ENCODE measurements at places on chromosomes 2 and 18.

DNA sequence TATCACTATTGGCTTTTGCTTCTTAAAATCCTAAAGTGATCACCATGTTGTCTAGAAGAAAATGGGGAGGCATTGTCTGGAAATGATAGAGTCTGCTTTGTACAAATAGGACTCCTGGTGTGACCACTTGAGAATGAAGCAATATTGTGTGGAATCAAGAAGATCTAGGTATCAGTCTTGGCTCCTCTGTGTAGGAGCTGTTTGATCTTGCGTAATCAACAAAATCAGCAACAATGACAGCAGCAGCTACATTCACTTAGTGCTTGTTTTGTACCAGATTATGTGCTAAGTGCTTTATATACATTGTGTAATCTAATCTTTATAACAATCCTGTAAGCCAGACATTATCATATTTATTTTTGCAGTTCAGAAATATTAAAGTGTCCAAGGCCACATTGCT, 17.8 kb downstream of the NCOA1 start:
- DNase-seq = no peak

GRCh38 chr18:22318745-22319407, 98.8 kb downstream of the CTAGE1 start:
- no peak for DNase-seq

DNA sequence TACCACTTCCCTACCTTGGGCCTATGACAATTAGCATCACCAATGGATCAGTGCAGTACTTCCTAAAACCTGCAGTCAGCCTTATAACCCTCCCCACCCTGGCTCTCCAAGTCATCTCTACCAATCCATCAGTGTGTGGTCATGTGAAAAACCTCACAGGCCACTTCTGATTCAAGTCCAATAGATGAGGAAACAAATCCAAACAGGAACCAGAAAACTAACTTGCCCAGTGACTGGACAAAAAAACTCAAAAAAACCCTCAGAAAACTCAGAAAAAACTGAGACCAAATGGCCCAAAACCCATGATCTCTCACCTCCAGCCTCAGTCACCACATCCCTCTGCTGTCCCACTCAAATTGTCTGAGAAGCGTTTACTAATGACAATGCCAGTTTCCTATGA, 43.3 kb downstream of the TGFA start:
- DNase-seq = no peak

- DNase-seq = no peak
These were observed 42.7 kb downstream of the ZFP36L2 start for GRCh38 chr2:43183743-43184142.

DNA sequence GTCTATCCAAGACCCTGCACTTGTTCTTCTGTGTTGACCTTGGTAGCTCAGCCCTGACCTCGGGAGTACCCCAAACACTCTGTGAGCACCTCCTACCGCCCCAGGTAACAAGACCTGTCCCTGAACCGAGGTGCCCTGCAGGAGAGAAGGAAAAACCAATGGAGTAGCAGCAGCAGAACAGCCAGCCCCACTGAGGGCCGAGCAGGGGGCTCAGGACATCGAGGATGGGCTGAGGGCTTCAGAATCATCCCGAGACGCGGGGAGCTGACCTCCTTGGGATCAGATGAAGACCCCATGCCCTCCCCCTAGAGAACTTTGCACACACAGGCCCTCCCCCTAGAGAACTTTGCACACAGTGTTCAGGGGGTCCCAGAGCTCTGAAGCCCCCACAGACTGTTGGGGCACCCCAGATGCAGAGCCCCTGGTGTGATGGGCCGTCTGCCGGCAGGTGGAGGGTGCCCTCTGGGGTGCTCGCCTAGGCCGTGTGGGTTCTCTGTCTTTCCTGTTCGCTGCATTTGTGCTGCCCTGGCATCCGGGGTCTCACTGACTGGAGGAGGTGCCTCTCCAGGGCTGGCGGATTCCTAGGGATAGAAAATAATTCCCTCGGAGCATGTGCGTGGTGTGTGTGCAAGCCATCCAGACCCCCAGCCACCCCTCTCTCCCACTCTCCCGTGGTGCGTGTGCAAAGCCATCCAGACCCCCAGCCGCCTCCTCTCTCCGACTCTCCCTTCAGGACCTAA, 189.1 kb downstream of the TWIST2 start:
- DNase-seq = no peak

GRCh38 chr2:102141011-102141943, 1.3 kb upstream of the IL1R1 start:
- no peak for DNase-seq

DNA sequence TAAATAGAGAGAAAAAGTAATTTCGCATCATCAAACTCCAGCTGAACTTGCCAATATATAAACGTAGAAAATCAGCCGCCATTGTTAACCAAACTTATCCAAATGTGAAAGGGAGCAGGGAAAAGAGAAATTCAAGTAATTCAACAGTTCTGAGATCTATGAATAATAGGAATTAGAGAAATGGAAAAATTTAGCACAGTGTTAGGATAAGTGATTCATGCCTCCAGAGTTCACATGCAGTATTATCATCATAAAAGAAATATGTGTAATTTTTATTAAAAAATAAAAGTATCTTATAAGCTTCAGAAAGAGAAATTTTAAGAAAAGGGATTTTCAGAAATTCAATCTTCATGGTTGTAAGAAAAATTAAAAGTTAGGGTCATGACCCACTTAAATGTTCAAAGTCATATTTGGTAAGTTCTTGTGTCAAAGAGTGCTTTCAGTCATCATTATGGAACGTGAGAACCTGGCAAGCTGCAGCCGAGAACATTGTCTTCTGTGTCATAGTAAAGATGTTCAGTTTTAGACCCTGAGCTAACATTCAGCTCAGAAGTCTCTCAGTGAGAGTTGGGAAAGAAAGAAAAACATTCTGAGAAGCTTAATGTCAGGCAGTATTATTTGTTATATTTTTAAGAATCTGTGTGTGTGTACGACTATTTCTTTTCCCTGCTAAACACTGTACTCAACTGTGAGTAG, 414.3 kb upstream of the RGPD4 start:
- no peak for DNase-seq

- no peak for DNase-seq
These were observed 91.2 kb downstream of the LIPG start for GRCh38 chr18:49652881-49653724.

DNA sequence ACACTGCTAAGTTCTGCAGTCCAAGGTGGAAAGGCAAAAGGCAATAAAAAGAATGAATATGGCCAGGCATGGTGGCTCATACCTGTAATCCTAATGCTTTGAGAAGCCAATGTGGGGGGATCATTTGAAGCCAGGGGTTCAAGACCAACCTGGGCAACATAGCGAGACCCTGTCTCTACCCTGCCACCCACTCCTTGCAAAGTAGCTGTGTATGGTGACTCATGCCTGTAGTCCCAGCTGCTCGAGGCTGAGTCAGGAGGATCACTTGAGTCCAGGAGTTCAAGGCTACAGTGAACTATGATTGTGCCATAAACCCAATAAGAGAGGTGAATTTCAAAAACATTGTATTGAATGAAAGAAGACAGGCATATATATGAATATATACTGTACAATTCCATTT, 2.4 kb downstream of the MYL12B start:
- no peak for DNase-seq

DNA sequence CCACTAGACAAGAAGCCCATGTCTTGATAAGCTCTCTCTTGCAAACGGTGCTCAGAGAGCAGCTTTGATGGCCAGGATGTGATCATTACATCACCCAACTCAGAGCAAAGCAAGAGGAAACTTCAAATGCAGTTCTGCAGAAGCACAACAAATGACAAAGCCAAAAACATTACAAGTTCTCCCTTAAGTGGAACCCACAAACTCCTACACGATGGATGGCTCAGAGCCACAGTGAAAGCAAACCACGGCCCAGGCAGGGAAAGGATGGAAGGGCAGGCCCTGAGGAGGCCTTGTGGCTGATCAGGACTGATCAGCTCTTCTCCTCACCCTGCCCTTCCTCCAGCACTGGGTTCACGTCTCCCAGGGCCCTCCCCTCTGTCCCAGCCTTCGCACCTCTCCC, 326.4 kb downstream of the EIPR1 start:
- no peak for DNase-seq

GRCh38 chr2:106053116-106053515, 141.0 kb downstream of the UXS1 start:
- no peak for DNase-seq

DNA sequence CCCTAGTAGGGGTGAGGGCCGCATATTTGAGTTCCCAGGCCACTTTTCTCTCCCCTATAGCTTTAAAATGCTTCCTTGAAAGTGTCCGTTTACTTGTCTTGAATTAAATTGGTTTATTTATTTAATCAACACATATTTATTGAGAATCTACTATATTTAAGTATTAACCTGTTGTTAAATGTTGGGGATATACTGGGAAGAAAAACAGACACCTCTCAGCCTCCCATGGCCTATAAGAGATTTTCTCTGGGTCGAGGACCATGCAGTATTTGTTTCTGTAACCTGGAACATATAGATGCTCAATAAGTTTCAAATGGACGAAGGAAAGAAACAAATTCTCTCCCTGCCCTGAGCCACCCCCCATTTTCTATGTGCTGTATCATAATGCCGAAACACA, 98.6 kb downstream of the INSIG2 start:
- DNase-seq = no peak

GRCh38 chr2:69376403-69376802, 10.6 kb downstream of the GFPT1 start:
- no peak for DNase-seq

DNA sequence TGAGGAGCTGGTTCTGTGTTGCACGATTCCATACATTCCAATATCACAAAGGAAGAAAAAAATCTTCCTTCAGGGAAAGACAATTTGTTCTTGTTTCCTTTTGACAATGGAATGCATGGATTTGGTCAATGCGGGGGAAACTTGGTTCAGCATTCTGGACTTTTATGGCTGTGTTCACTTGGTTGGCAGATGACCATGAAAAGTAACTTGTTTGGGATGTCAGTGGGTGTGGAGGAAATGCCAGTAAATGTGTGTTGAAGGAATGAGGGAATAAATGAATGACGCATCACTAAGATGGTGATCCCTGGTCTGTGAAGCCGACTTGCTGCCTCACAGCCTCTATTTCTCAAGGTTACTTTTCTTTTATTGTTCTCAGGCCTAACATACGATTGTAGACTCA, 53.7 kb downstream of the THUMPD2 start:
- DNase-seq = no peak

DNA sequence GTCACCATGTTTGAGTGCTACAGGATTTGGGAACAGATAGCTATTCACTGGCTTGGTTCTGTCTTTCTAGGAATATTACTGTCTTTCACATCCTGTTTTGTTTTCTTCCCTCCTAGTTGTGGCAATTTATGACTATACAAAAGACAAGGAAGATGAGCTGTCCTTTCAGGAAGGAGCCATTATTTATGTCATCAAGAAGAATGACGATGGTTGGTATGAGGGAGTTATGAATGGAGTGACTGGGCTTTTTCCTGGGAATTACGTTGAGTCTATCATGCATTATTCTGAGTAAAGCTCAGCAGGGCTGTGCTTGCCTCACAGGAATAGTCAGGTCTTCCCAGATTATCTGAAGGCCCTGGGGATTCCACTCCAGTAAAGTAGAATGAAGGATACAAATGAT, 98.9 kb downstream of the ABI2 start:
- DNase-seq = no peak

DNA sequence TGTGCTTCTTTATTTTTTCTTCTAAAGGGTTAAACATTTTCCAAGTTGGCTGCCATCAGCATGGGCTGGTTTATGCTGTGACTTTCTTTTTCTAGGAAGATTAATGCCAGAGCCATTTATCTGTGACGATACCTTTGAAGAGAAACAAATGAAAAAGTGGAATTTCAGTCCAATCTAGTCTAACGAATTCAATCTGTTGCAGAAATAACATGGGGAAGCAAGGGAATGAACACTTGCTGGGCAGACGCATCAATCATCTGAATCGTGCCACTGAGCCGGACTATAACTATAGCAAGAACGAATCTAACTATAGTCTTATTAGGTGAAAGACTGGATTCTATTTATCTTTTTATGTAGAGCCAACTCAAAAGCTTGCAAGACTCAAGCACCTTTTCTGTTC, 66.2 kb downstream of the CD8B2 start:
- DNase-seq = no peak

- no peak for DNase-seq
These were observed 102.6 kb downstream of the PTPN4 start for GRCh38 chr2:119862127-119862889.

GRCh38 chr2:776487-776886, 99.3 kb upstream of the TMEM18 start:
- no peak for DNase-seq

GRCh38 chr18:63553081-63553480, 10.9 kb downstream of the SERPINB12 start:
- DNase-seq = no peak

DNA sequence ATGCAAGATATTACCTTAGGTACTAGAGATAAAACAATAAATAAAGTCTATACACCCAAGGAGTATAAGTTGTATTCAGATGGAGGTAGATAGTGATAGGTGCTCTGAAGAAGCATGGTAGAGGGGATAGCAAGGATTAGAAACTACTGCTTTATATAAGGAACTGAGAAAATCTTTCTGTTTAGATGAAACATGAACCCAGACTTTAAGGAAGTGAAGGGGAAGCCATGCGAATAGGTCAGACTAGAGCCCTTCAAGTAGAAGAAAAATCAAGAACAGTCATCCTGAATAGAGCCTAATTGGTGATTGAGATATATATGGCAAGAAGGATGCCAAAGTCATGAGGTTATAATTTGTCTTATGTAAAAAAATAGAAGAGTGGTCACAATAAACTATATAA, 900.1 kb downstream of the MBD2 start:
- DNase-seq = no peak

GRCh38 chr2:38533757-38534545, 68.8 kb downstream of the HNRNPLL start:
- DNase-seq = no peak

DNA sequence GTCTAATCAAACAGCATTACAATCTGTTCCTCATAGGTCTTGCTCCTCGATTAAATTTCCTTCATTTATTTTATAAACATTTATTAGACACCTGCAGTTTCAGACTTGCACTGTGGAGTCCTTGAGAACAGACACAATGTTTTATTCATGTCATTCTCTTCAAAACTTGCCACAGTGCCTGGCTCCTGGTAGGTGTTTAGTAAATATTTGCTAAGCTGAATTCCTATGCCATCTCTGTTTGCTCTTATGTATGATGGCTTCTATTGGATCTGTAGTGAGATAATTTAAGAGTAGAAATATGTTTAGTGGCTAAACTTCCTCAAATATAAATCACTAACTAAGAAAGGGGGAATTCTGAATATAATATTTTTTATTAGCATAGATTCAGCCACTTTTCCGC, 61.4 kb downstream of the LRATD1 start:
- no peak for DNase-seq

DNA sequence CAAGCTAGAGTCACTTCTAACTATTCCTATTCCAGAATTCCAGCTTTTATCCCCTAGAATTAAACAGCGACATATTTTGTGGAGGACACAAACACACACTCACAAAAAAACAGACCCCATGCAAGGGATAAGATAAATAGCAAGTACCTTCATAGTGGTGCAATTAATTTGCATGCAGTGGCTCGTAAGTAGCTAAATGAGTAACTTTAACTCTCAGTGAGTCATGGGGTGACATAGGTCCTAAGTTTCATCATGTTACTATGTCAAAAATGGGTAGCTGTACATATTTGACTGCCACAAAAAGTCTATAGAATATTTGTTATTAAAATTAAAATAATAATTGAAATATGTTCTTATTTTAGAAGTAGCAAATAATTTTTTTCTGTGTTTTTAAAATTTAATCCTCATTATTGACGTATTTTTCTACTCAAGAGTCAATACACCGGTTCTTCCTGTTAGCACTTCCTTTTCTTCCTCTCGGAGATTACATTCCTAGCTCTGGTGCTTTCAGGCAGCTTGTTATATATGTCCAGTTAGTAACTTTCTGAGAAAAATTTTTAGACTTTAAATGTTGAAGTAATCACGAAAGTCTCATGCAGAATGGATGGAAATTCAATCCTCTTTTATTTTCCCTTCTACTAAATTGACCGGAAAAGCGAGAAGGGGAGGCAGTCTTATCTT, 247.0 kb downstream of the KCNH7 start:
- DNase-seq = no peak
